ENCODE measurements at places on chromosomes 7 and 10. TPM values are rescaled to one million over a fixed set of nuclear protein-coding genes. Genes with fewer than 3 reads are reported as not detected.
A peak's percentile ranks its signal among the peaks of the same experiment; 100 is the strongest.

The UROS gene
- total RNA-seq: 74.3 TPM

The PIP4K2A gene
- total RNA-seq: 21.8 TPM

The WDFY4 gene
- total RNA-seq: 3.5 TPM

- H3K4me3 ChIP-seq: no peak overlapping the region
- H3K4me1 ChIP-seq: no peaks in the 10 kb centered on the region
- H3K36me3 ChIP-seq: no peaks in the 10 kb centered on the region
- DNase-seq: no peak
- no peak overlapping the region for H3K27ac ChIP-seq
Observed at GRCh38 chr10:47330366-47330765, 8.1 kb downstream of the GDF2 start.

DNA sequence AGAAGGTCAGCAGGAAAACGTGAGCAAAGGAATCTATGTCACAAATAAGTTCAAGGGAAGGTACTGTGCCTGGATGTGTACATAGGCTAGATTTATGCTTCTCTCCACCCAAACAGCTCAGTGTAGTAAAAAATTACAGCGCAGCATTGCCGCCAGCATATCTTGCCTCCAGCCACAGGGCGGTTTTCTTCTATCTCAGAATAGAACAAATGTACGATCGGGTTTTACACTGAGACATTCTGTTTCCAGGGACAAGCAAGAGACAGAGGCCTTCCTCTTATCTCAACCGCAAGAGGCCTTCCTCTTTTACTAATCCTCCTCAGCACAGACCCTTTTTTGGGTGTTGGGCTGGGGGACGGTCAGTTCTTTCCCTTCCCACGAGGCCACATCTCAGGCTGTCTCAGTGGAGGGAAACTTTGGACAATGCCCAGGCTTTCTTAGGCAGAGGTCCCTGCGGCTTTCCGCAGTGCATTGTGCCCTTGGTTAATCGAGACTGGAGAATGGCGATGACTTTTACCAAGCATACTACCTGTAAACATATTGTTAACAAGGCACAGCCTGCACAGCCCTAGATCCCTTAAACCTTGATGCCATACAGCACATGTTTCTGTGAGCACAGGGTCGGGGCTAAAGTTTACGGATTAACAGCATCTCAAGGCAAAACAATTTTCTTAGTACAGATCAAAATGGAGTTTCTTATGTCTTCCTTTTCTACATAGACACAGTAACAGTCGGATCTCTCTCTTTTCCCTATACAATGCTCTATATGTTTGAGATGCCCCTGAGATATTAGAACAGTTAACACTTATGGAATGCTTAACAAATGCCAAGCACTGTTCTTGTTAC lies 11.6 kb upstream of the ABHD11 start:
- no peaks in the 10 kb centered on the region for H3K36me3 ChIP-seq
- no peaks in the 10 kb centered on the region for H3K27me3 ChIP-seq
- no peak overlapping the region for H3K27ac ChIP-seq
- no peak overlapping the region for H3K4me3 ChIP-seq
- DNase-seq: no peak

GRCh38 chr10:48470115-48470892 lies 134.6 kb downstream of the ARHGAP22 start:
- H3K4me1 ChIP-seq: peaks cover 15% of the 10 kb centered on the region
- no peaks in the 10 kb centered on the region for H3K27me3 ChIP-seq
- no peak overlapping the region for H3K27ac ChIP-seq
- DNase-seq: no peak

GRCh38 chr7:130960208-130960988 lies 226.4 kb upstream of the KLF14 start:
- H3K27ac ChIP-seq: no peak overlapping the region
- no peak overlapping the region for H3K4me3 ChIP-seq
- no peaks in the 10 kb centered on the region for H3K27me3 ChIP-seq
- H3K4me1 ChIP-seq: peaks cover 53% of the 10 kb centered on the region
- no peak for DNase-seq
- H3K36me3 ChIP-seq: no peaks in the 10 kb centered on the region

DNA sequence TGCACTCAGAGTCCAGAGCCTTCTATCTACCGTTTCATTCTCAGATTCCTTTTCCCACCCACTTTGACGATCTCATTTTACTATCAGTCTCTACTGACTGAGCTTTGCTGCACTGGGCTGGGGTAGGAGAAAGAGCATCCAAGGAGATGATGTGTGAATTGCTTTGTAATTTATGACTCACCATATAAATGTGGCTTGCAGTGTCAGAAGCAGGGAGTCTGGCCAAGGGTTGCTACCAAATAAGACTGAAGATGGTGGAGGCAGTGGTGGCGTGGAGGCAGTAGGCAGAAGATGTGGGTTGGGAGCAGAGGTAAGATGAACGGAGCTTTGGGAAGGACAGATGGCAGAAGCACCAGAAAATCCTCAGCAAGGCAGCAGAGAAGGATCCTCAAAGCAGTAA lies 73.3 kb upstream of the AGK start:
- DNase-seq: no peak
- no peak overlapping the region for H3K27ac ChIP-seq
- H3K4me3 ChIP-seq: no peak overlapping the region
- H3K4me1 ChIP-seq: no peaks in the 10 kb centered on the region
- H3K36me3 ChIP-seq: no peaks in the 10 kb centered on the region

DNA sequence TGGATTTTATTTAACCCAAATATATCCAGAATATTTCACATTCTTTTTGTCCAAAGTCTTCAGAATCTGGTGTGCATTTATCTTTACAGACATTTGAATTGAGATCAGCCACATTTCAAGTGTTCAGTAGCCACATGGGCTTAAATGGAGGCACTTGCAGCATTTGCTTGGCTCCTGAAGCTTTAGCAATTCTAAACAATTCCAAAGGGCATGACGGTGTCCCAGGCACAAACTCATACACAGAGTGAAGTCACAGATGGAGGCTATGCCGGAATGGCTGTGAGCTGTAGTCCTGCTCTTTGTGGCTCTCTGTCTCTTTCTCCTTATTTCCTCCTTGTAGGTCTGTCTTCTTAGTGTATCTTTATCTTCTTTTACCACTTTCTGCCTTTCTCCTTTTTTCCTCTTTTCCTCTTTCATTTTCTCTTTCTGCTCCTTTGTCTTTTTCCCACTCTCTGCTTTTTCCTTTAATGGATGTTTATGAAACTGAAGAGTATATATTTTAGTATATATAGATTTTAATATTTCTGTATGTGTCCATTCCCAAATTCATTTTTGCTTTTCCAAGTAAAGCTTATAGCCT lies 7.7 kb downstream of the AGBL3 start:
- peaks cover 12% of the 10 kb centered on the region for H3K36me3 ChIP-seq
- no peak overlapping the region for H3K27ac ChIP-seq
- H3K27me3 ChIP-seq: no peaks in the 10 kb centered on the region
- H3K4me3 ChIP-seq: no peak overlapping the region
- peaks cover 8% of the 10 kb centered on the region for H3K4me1 ChIP-seq
- no peak for DNase-seq

DNA sequence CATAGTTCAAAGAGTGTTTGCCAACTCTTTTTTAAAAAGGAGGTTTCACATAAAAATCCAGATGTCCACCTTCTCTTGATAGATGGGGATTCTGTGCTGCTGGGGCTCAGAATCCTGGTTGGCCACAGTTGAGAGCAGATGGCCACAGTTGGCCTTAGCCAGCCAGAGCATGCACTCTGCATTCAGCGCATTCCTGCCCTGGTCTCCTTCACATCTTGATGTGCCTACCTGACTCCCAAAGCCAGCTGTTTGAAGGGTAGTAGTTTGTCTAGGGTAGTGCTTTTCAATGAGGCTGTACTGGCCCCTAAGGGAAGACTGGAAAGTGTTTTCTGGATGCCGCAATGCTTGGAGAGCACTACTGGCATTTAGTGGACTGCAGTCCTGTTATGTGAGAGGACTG lies 208.1 kb upstream of the HDAC9 start:
- no peaks in the 10 kb centered on the region for H3K36me3 ChIP-seq
- no peak overlapping the region for H3K27ac ChIP-seq
- no peaks in the 10 kb centered on the region for H3K27me3 ChIP-seq

- H3K36me3 ChIP-seq: no peaks in the 10 kb centered on the region
- no peak overlapping the region for H3K27ac ChIP-seq
- H3K4me3 ChIP-seq: no peak overlapping the region
- H3K4me1 ChIP-seq: no peaks in the 10 kb centered on the region
- H3K27me3 ChIP-seq: no peaks in the 10 kb centered on the region
Observed at GRCh38 chr10:1384026-1384425, 327.8 kb downstream of the WDR37 start.

DNA sequence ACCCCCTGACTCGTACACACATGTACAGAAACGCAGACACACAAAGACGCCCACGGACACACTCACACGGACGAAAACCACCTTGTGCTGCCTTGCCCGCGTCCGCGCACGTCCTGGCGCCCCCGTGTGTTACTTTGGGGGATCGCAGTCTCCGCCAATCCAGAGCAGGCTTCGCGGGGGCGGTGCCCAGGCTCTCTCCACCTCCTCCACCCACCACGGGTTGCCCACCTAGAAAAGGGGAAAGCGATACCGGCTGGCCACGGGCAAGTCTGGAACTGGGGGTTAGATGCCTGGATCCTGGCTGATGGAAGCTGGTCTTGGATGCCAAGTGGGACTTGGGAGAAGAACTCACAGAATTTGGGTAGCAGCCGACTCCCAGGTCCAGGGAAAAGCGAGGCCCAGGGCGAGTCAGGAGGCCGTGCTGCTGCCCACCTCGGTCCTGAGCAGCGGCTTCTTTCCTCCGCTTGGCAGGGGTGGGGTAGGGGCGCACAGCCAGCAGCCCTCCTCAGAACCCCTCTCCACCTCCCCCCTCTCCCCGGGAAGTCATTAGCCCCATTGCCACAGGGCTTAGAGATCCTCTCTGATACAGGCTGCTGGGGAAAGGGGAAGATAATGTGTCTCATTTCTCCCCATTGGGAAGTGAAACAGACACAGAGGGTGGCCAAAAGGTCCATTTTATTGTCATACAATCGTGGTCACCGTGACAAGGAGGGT lies 4.6 kb upstream of the VGF start:
- H3K4me1 ChIP-seq: peaks cover 50% of the 10 kb centered on the region
- no peak overlapping the region for H3K4me3 ChIP-seq

DNA sequence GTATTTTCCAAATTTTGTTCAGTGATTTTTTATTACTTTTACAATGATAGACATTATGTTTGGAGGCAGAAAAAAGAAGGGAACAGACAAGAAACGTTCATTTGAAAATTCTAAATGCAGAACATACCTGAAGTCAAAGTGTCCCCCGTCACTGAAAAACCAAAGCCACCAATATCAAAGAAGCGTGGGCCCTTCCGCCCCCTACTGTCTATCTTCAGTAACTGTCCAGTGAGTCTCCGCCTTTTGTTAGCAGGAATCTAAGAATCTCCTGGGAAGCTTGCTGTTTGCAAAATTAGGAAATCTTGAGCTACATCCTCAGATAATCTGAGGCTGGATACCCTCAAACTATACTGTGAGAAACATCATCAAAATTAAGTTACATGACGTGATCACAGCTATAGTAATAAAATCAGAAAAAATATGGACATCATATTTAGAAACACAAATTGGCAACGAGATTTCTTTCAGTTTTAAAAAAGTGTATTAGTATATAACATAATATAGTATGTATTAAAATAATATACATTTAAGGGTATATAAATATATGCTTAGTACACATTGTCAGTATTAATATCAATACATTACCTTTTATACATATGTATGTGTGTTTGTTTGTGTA lies 169.3 kb upstream of the AKR1E2 start:
- no peak overlapping the region for H3K4me3 ChIP-seq
- DNase-seq: peak; percentile 57
- no peak overlapping the region for H3K27ac ChIP-seq
- no peaks in the 10 kb centered on the region for H3K27me3 ChIP-seq
- H3K36me3 ChIP-seq: no peaks in the 10 kb centered on the region

GRCh38 chr7:6232534-6232933 lies 39.9 kb downstream of the CYTH3 start:
- H3K27me3 ChIP-seq: no peaks in the 10 kb centered on the region
- H3K4me1 ChIP-seq: peaks cover 43% of the 10 kb centered on the region
- H3K27ac ChIP-seq: no peak overlapping the region
- H3K36me3 ChIP-seq: no peaks in the 10 kb centered on the region
- no peak overlapping the region for H3K4me3 ChIP-seq
- peak; percentile 17 for DNase-seq

- no peak overlapping the region for H3K4me3 ChIP-seq
- H3K27me3 ChIP-seq: no peaks in the 10 kb centered on the region
- no peak for DNase-seq
- H3K36me3 ChIP-seq: no peaks in the 10 kb centered on the region
- H3K27ac ChIP-seq: no peak overlapping the region
Observed at GRCh38 chr10:35399414-35400009, 63.2 kb downstream of the CCNY start.

DNA sequence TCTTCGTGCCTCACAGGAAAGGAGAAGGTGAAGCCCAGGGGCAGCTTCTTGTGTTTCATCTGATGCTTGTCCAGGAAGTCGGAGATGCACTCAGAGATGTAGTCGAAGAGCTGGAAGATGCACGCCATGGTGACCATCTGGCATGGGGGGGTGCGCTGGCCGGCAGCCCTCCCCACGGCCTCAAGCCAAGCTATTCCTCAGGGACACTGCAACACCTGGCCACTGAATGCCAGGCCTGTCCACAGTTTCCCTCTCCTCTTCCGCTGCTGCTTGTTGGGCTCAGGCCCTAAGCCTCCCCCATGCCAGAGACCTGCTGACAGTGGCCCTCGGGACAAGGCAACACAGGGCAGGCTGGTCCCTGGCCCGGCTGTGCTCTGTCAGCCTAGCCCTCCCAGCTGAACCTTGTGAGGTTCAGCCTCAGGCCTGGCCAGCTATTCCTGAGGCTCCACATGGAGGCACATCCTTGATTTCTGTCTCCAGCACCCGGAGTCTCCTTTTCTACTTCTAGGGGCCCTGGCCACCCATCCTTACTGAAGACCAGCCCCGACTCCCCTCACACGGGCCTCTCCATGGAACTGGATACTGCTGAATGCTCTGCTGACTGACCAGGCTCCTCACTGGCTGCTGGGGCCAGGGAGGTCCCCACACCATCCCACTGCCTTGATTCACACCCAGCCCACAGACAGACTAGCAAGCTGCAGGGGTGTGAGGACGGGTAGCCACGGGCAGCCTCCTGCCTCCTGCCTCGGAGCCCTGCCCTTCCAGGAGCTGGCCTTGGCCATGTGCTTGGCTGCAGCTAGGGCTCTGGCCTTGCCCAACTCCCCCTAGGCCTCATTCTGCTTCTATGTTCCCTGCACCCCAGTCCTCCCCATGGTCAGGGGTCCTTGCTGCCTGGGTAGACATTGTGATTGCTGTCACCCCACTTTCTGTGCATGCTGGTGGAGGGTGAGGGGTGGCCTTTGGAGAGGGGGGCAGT lies 10.1 kb upstream of the MYL7 start:
- H3K27me3 ChIP-seq: no peaks in the 10 kb centered on the region
- H3K27ac ChIP-seq: no peak overlapping the region
- no peak for DNase-seq
- peaks cover 2% of the 10 kb centered on the region for H3K4me1 ChIP-seq
- H3K36me3 ChIP-seq: no peaks in the 10 kb centered on the region
- no peak overlapping the region for H3K4me3 ChIP-seq

DNA sequence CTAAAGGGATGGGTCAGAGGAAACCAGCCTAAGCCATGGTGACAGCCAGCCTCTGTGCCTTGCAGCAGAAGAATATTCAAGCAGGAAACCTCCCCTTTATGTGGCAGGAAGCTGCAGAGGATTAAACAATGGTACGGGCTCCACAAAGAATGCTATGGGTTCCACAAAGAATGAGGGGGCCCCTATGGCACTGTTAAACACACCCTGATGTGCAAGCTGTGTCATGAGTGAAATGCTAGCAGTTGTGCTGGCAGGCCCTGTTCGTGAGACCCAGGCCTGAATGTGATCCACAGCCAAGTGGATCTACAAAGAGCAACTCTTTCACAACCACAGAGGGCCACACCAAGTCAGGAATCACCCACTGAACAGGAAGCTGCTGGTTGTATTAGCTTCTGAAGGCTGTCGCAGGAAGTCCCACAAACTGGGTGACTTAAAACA lies 68.9 kb downstream of the MYOF start:
- H3K27me3 ChIP-seq: no peaks in the 10 kb centered on the region
- no peak overlapping the region for H3K4me3 ChIP-seq
- H3K36me3 ChIP-seq: peaks cover 3% of the 10 kb centered on the region
- no peak overlapping the region for H3K27ac ChIP-seq
- no peak for DNase-seq
